ENCODE measurements at places on chromosomes 13 and 19. TPM values are rescaled to one million over a fixed set of nuclear protein-coding genes. Genes with fewer than 3 reads are reported as not detected.

Gene EPS8L1
- 0.51 TPM for total RNA-seq

Gene PCDH9
- total RNA-seq = 0.26 TPM

Gene ZNF649
- total RNA-seq = 6.2 TPM

Gene PSG7
- total RNA-seq = not detected

Gene EHD2
- total RNA-seq = 106 TPM

Data from fibroblast of lung (primary cell).